Progenitor cell of endocrine pancreas (in vitro differentiated cells): ENCODE measurements at places on chromosomes 1 and 21.

DNA sequence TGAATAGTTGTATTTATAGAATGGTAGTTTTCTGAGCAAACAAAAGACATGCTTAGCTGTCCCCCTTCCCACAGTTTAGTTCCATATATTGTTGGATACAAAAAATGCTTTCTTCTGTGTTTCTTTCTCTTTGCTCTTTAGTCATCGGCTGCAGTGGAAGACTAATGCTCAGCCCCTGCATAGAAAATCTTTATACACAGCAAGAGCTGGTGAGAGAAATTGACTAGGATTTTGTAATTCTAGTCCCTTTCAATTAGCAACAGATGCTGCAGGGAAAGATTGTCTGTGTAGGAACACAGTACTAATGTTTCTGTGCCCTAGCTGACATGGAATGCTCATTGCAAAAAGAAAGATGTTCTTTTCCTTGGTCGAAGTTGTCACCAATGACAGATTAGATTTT lies 200.9 kb downstream of the RPS6KC1 start:
- no peak for DNase-seq

- DNase-seq: no peak
Observed at GRCh38 chr1:74767490-74767889, 34.5 kb downstream of the TYW3 start.

DNA sequence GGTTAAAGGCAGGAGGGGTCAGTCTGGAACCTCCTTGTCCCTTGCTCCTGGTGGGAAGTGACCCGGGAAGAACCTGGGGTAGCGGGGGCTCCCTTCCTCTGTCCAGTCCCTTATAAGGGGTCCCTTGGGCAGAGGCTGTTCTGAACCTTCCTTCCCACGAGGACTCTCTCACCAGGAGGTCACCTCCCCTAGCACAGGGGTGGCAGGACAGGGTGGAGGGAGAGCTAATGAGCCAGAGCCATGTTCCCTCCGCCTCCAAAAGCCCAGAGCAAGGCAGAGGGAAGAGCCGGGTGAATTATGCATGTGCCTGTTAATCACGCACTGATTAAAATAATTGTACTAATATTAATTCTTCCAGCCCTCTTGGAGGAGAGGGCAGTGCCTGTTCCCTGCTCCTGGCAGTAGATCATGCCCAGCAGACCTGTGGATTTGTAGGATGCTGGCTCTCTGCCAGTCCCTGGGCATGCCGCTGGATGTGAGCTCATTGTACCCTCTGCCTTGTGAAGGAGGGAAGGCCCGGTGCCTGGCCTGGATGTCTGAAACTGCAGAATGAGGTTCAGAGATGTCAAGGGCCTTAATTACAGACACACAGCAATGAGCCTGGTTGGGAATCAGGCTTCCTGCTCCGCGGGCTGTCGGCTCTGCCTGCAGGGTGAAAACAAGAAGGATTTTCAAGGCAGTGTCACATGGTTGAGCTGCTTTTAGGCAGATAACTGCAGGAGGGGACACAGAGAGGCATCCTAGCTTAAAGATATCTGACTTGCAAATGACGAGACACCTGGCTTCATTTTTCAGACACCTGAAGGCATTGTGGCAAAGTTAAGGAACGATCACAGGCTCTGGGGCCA lies 68.2 kb downstream of the IGSF21 start:
- DNase-seq: no peak

DNA sequence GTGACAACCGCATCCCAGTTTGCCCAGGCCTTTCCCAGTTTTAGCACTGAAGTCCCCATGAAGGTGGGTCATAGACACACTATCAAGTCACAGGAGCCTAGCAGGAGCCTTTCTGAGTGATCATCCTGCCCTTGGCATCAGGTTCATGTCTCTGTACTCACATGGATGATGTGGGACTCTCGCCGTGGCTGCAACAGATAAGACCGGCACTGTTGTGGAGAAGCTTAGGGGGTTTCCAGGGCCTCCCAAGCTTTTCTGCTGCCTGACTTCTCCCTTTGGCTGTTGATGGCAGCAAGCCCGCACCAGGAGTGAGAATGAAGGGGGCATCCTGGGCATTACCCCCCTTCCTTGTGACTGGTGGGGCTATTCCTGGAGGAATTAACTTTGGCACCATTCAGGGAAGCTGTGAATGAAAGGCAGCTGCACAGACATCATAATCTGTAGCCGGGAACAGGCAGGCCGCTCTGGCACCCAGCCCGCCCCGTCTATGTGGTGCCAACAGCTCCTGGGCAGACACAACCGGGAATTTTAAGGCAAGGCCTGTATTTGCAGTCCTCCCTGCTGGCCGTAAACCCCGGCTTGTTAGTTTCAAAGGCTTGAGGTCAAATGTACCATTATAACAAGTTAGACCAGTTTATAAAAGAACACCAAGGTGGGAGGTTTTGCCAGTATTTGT lies 148.6 kb downstream of the HUNK start:
- no peak for DNase-seq

DNA sequence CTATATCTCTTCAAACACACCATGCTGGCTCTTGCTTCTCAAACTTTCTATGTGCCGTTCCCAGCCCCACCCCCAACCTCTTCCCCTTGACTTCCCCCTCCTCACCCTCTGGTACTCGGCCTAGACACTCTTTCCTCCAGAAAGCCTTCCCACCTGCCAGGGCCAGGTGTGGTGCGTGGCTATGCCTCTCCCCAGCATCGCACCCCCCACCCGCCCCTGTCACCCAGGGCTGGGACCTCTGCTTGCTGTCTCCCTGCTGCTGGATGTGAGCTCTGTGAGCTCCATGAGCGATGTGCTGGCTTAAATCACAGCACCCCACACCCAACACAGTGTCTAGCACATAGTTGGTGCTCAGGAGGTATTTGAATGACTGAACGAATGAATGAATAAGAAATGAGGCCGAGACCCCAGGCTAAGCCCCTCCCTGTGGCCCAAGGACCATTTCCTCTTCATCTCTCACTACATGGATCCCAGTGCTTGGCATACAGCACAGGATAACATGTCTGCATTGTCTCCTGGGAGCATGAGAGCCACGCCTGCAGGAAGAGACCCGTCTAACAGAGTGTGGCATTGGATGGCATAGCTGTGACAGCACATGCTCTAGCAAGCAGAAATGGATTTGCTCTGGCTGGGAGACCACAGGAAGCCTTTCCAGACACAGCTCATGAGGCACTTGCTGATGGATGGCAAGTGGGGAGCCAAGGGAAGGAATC lies 19.7 kb downstream of the TNNT2 start:
- DNase-seq: no peak

- no peak for DNase-seq
Observed at GRCh38 chr1:99710994-99711393, 55.4 kb downstream of the FRRS1 start.

GRCh38 chr1:224259986-224260385 lies 70.0 kb downstream of the NVL start:
- DNase-seq: no peak

DNA sequence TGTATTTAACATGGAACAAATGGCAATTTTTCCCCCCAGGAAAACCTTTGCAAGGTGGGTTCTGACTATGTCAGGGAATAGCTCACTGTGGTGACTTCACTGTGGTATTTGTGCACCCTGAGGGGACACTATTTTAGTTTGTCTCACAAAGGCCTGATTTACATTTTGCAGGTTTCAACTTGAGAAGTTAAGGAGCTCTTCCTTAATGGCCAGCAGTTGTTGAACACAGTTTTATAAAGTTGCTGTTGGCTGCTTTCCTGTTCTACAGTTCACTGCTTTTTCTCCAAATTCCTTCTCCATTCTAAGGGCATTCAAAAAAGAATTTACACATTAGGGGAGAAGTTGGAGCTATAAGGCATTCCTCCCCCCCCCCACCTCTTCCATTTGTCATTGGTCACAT lies 4.6 kb downstream of the LAMC1 start:
- DNase-seq: no peak

GRCh38 chr1:115062542-115063004 lies 26.7 kb downstream of the TSPAN2 start:
- no peak for DNase-seq
